SK-N-MC (cell line): ENCODE measurements at places on chromosomes 6 and 20.

GRCh38 chr6:7440476-7440875 lies 50.9 kb downstream of the RIOK1 start:
- DNase-seq, result no peak

- no peak for DNase-seq
These were observed 90.4 kb downstream of the CD164 start for GRCh38 chr6:109291902-109292301.

- DNase-seq, result no peak
These were observed 122.8 kb upstream of the BEND3 start for GRCh38 chr6:107237992-107238660.

GRCh38 chr20:8209061-8209460 lies 77.0 kb downstream of the PLCB1 start:
- DNase-seq, result no peak

GRCh38 chr6:11795403-11795802 lies 16.8 kb upstream of the ADTRP start:
- DNase-seq, result no peak

GRCh38 chr20:45034436-45034835 lies 66.5 kb downstream of the KCNS1 start:
- no peak for DNase-seq

- no peak for DNase-seq
These were observed 38.3 kb downstream of the KIF13A start for GRCh38 chr6:17949168-17949567.

- DNase-seq, result no peak
These were observed 8.4 kb downstream of the SLC22A1 start for GRCh38 chr6:160129881-160130615.

- no peak for DNase-seq
These were observed 72.5 kb downstream of the ANKS1A start for GRCh38 chr6:34961574-34961973.

GRCh38 chr6:108763931-108764579 lies 84.2 kb upstream of the ARMC2 start:
- DNase-seq, result no peak

DNA sequence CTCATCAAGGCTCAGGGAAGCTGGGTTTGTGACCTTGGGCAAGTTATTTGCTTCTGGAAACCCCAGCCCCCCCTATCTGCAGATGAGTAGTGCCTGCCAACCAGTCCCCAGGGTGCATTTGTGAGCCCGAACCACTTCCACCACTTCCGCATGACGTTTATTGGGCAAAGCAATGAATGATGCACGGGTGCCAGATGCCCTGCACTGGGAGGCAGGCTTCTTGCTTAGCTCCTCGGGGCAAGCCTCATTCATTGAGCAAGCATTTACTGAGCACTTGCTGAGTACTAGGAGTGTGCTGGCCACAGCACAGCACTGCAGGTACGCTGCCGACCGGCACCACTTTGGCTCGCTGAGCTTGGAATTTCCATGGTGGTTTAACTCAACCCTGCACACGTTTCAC lies 60.2 kb downstream of the GNAS-AS1 start:
- no peak for DNase-seq

GRCh38 chr6:32982702-32983492 lies 14.5 kb downstream of the BRD2 start:
- no peak for DNase-seq
